ENCODE measurements at places on chromosomes 6 and 20.

DNA sequence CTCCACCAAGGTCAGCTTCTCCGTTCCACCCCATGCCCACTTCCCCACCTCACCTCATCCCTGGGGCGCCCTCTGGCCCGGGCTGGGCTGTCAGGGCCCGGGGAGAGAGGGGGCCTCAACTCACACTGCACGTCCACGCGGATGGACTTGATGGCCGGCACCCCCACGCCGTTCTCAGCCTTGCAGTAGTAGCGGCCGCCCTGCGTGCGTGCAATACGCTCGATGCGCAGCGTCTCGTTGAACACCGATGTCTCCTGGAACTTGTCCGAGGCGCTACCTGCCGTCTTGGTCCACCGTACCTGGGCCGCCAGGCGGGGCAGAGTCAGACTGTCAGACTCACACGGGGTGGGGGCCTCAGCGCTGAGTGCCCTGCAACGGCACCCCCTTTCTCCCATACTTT, 39.6 kb downstream of the MDGA1 start:
- DNase-seq: no peak

- no peak for DNase-seq
These were observed 45.1 kb upstream of the TAGAP start for GRCh38 chr6:159089909-159090308.

- no peak for DNase-seq
These were observed 3.9 kb downstream of the SLA2 start for GRCh38 chr20:36642136-36642535.

- DNase-seq: no peak
These were observed 57.7 kb upstream of the PBOV1 start for GRCh38 chr6:138275976-138276375.

DNA sequence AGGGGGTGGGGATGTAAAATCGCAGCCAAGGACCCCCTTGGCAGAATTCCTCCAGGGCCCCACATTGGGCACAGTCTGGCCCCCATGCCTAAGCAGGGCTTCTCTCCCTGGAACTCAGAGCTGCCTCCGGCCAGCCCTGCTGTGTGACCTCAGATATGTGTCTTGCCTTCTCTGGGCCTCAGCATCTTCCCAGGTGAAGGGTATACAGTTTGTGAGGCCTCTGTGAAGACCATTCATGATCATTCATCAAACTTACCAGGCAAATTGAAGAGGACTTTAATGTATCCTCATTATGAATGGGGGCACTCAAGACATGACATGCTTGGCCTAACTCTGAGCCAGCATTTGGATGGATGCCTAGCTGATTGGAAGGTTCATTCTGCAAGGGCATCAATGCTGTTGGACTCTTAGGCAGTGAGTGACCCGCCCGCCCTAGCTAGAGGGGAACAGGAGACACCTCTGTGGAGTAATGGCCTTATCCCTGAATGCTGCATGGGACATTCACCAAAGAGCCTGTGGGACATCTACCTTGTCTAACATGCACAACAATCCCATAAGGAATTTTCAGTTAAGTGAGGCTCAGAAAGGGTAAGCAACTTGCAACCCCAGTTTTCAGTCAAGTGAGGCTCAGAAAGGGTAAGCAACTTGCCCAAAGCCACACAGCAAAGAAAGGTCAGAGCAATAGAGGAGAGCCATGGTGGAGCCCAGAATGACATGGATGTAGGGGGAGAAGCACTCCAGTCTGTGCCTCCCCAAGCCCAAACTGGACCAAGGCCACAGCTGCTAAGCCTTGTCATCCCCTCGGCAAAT, 535 bp downstream of the CCN5 start:
- DNase-seq: no peak

DNA sequence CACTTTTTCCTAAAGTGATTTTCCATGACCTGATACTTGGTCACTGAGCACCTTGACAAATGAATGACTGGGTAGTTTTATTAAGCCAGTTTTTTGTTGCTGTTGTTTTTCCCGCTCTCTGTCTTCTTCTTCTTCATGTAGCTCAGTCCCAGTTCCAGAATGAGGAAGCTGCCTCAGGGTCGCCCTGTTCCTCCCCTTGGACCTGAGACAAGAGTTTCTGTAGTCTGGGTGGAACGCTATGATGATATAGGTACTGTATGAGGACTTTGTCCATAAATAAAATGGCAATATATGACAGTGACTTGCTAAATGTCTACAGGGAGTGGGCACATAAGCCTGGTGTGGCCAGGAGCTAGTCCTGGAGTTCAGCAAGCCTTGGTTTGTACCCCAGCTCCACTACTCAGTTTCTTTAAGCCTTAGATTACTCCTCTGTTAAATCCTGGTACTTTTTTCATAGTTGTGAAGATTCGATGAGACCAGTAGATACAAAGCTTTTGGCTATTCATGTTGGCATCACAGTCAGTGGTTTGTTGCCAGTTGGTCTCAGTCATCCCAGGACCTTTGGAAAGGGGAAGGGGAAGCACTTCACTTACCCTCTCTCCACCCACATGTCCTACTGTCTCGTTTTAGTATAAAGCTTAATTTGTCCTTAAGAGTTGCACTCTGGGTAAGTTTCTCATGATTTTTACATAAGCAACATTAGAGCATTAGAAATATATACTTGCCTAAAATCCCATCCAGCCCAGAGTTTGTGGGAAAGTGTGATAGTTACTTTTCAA, 11.1 kb upstream of the ADIG start:
- DNase-seq: no peak

DNA sequence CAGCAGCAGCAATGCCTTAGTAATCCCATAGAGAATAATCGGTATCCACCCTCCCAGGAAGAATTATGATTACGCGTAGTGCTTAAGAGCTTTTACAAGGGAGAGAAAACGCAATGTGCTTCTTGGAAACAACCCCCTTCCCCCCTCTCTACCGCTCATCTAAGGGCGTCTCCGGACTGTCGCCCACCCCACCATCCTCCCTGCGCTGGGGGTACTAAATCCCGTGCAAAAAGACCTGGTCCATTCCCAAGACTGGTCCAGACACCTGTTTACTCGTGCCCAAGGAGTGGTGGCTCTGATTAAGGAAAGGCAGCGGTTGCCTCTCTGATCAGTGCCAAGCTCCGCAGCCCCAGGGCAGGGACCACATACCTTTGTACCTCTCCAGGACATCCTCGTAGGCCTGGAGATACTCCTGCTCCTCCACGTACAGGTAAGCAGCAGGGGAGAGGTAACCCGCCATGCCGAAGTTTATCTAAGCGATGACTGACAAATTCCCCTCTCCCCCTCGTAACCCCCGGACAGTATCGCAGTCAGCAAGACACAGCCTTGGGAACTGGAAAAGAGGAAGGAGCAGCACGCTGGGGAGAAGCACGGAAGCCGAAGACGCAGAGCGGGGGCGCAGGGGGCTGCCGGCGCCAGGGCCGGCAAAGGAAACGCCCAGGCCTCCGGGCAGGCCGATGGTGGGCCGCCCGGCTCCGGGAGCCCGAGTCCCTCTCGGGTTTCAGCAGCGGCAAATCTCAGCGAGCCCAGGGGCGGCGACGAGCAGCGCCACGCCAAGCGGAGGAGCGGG, 112.0 kb upstream of the BEND6 start:
- no peak for DNase-seq

DNA sequence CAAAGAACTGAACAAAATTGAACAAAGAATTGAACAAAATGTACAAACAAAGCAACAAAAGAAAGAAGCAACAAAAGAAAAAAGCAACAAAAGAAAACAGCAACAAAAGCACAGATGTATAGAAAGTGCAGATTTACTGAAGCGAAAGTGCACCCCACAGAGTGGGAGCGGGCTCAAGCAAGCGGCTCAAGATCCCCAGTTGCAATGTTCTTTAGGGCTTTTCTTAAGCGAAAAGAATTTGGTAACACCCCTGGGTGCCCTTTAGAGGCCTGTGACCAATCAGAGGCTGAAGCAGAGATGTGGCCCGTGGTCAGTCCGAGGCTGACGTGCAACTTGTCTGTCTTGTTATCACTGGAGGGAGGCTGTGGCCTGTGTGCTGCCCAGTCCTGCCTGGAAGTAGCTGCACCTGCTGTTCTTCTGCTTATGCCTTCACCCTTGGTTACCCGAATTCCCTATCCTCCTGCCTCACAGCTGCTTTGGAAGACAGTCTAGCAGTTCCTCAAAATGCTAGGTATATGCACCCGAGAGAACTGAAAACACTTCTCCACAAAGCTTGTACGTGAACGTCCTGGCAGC, 13.2 kb upstream of the KIF25 start:
- DNase-seq: no peak

GRCh38 chr6:28693033-28693750, 167.5 kb downstream of the GPX5 start:
- no peak for DNase-seq

GRCh38 chr6:65199683-65200082, 507.3 kb downstream of the EYS start:
- DNase-seq: no peak

- DNase-seq: no peak
These were observed 261.1 kb downstream of the ADGRG6 start for GRCh38 chr6:142562865-142563264.

DNA sequence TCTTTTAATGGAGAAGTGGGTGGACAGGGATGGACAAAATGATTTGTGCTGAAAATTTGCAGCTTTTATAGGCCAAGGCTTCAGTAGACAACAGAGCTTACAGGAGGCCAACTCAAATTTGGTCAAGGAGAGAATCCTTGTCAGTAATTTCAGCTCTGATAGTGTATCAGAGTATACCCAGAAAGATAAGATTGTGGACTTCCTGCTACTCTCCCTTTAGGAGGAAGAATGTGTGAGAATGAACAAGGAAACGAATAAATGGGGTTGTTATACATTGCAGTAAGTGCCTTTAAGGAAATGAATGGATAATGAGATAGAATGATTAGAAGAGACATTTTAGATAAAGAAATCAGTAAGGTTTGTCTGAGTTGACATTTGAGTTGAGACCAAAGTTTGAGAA, 519.9 kb downstream of the UTRN start:
- DNase-seq: no peak

DNA sequence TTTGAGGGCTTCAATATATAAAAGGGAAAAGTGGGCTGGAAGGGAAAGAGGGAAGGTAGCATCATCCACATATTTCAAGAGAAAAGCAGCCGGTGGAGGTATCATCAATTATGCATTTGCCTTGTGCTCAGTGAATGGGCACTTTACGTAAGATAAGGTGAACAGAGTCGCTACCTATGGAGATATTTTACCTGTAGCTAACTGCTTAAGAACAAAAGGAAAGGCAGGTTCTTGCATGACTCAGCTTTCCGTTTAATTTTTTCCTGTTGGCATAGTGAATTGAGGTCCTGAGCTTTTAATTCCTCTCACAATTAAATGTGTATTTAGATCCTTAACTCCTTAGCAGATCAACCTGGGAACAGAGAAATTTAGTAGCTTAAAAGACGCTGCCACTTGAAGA, 25.5 kb upstream of the PLCB4 start:
- DNase-seq: no peak

- peak; percentile 28 for DNase-seq
These were observed 64.7 kb downstream of the KCNS1 start for GRCh38 chr20:45036044-45036755.

- no peak for DNase-seq
These were observed 731 bp downstream of the TUBB2B start for GRCh38 chr6:3226481-3227362.

DNA sequence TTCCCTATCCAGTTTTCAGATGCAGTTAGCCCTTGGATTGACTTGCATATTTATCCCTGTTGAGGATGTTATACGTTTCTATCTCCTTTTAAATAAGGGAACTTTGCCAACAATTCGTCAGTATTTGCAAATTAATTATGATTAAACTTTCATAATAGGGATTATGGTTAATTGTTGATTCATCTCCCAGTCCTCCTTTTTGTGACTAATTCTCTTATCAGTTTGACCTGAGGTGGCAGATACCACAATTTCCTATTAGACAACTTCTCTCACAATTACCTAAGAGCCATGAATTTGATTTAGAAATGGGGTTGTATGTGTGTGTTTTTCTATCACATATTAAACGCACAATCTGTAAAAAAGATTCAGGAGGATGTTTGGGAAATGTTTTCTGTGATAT, 172.9 kb downstream of the LAMA2 start:
- no peak for DNase-seq

DNA sequence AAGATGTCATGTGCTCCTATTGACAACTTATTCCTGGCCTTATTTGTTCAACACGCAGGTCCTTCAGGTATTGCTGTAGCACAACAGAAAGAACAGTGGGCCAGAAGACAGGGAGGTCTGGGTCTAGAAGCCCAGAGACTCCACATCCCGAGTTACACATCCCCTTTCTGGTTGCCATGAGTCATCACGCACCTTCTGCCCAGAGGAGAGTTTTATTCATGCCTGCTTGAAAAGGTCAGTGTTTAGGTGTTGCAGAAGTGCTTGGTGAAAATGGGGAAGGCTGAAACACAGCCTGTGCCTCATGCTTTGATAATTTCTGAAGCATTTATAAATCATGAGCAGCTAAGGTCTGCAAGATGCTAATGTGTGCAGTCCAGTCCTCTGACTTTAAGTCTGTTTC, 256.4 kb downstream of the GMPR start:
- DNase-seq: no peak

GRCh38 chr6:28212510-28213212, 12.4 kb upstream of the ZSCAN9 start:
- DNase-seq: no peak

DNA sequence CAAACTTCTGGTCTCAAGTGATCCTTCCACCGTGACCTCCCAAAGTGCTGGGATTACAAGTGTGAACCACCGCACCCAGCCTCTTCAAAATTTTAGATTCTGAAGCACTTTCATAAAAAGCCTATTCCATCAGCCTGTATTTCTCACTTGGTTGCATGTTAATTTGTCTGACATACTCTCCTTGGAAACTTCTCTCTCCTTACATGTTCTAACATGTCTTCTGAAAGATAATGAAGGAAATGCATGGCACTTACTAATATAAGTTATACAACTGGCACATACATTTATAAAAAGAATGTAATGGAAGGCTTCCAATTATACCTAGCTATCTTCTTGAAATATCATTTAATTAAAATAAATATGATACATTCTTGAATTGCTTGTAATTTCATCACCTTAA, 597.5 kb downstream of the TBC1D32 start:
- DNase-seq: no peak

- no peak for DNase-seq
These were observed 67.2 kb upstream of the DEFB112 start for GRCh38 chr6:50116797-50117542.

- DNase-seq: no peak
These were observed 13.2 kb downstream of the CCN2 start for GRCh38 chr6:131937703-131938631.

DNA sequence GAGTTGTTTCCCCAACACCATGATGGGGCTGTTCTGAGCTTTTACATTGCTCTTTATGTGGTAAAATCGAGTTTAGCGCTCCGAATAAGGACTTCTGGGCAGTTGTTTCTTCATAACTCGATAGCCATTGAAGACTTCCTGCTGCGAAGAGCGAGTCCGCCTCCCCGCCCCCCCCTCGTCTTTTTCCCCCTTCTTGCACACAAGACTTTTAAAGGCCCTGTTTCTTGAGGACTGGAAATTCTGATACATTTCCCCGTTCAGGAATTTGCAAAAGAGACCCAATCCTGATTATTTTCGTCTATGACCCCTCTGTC, 1.5 kb upstream of the CITED2 start:
- DNase-seq: no peak
